ENCODE measurements at places on chromosomes 5 and 9.

GRCh38 chr5:117713585-117714198 lies 1139.1 kb upstream of the SEMA6A start:
- no peak for DNase-seq

GRCh38 chr5:148482196-148482595 lies 98.4 kb downstream of the FBXO38 start:
- DNase-seq, result no peak

DNA sequence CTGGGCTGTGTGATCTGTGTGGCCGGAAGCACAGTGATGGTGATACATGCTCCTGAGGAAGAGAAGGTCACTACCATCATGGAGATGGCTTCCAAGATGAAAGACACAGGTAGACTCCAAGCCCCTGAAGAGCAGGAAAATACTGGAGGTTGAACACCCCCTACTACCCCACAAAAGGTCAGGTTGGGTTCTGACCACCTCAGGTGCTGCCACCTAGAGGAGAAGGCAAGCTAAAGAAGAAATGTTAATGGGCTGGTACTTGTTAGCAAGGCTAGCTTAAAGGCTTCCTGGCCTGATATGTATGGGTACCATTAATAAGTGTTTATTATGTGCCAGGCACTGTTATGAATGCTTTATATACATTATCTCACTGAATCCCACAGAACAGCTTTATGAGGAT lies 11.7 kb downstream of the NIPAL4 start:
- DNase-seq, result no peak

DNA sequence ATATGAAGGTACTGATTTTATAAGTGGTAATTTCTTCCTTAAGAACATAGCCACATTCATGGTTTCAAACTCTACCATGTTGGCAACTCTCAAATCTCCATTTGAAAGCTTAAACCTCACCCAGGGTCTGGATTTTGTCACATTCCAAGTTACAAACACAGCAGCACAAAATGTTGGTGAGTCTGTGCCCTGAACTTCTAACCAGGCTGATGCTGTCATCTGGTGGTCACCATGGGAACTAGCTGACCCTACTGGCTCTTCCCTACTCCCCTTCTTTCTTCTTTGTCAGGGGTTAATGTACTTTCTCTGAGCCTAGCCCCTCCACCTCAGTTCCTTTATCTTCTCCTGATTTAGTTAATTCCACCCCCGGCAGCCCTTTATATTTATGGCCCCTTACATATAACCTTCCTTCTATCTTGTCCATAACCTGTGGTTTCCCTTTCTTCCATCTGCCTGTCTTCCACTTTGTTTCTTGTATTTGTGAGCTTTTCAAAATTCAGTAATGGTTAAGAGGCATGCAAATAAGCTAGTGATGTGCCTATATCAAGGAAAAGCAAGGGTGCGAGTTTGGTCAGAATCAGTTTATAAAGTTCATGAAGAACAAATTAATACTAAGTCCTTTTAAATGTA lies 35.9 kb downstream of the TGFBR1 start:
- peak; percentile 36 for DNase-seq

DNA sequence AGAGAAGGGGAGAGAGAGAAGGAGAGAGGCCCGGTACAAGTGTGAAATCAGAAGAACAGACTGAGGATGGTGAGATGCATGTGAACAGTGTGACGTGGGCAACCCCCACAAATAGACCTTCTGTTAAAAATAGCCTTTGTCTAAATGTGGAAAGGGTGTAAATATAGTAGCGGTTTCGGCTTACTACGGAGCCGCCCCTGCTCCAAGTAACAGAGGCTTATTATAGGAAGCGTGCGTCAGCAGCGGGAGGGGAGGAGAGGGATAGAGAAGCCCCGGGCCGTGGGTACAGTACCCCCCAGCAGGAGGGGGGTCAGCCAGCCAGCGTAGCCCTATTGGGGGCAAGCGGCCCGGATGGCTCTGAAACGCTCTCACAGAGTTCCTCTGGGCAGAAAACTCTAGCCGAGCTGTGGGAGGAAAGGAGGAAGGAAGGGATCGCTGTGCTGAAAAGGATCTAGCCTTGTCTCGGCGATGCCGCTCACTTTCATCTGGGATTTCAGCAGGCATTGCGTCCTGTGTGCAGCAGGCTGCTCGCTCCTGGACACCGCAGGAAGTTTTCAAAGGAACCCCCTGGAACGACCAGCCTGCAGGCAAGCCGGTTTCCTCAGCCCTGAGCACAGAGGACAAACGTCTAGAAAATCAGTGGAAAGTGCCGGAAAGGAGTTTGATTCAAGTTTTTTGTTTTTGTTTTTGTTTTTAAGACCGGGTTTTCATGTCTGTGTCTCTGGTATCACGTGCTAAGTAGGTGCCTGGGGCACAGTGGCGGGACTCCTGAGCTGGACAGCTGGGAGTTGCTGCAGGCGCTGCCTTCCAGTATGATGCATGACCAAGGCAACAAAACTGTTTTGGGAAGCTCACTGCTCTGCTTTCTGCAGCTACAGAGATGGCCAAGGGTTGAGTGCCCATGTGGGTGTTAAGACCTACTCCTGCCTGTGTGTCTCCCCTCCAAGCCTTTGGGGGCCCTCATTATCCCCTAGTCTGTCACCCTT lies 146.6 kb downstream of the SEC61B start:
- DNase-seq, result no peak

- DNase-seq, result no peak
These were observed 110.4 kb upstream of the EPB41L4A start for GRCh38 chr5:112529525-112529924.

DNA sequence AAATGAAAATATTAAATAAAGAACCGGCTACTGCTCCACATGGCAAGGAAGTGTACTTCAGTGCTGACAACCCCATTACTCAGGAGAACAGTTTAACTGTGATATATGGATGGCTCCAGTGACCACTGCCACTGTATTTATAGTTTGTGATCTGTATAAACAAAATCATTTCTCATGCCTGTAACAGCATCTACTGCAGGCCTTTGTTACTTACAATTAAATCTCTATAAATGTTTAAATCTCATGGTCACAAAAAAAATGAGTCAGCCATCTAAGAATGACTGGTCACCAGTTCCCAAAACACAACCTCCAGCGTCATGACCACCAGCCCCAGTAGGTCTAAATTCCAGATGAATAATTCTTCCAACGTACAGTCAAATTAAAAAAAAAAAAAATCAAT lies 24.6 kb downstream of the SERINC5 start:
- no peak for DNase-seq

DNA sequence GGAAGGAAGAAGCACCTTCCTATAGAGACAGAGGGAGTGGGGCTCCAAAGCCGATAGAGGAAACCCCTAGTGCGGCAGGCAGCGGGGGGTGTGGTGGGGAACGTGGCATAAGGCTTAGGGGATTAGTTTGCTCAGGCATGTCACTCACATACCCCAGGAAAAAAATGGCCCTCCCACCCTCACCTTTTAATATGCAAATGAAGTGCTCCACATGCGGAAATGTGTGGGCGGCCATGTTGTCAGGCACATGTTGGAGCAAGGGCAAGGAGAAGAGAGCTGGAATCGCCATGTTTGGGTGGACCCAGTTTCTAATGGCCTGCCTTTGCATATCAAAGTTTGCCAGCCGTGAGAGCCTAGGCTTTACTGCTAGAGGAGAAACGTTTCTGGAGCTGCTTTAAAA lies 758.8 kb downstream of the NR2F1-AS1 start:
- no peak for DNase-seq

DNA sequence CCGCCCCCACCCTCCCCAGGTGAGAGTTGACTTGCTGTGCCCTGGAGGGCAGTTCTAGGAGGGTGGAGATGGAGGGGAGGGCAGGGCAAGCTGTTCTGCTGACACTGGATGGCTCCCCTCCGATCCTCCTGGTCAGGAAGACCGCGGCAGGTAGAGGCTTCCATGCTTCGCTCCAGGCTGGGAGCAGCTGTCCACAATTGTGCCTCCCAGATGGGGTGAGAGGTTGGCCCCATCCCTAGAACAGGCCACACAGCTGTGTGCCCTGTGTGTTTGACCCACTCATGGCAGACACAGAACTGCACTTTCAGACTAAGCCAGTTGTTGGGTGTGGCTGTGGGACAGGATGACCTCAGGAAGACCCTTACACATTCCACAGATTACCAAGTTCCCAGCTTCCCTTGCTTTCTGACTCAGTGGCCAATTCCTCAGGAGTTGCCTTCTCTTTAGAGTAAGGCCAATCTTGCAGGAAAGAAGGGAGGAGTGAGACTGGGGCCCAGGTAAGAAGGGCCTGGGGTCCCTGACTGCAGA lies 72.1 kb upstream of the HSPA9 start:
- no peak for DNase-seq

GRCh38 chr9:37555786-37556185 lies 20.4 kb downstream of the FBXO10 start:
- no peak for DNase-seq

DNA sequence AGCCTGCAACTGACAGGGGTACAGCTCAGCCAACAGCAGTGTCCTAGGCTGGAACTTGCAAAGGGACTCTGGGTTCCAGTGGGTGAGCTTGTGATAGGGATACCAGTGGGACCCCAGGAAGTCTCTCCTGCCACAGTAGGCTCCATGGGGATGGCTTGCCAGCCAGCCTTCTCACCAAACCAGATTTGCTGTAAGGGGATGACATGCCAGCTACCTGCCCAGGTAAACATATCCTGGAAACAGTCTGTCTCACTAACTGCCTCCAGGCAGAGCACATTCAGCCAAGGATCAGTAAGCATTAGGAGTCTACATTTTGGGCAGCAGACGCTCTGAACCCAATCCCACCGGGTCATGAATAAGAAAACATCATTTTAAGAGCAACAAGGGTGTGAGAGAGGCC lies 49.9 kb downstream of the SIL1 start:
- DNase-seq, result no peak

DNA sequence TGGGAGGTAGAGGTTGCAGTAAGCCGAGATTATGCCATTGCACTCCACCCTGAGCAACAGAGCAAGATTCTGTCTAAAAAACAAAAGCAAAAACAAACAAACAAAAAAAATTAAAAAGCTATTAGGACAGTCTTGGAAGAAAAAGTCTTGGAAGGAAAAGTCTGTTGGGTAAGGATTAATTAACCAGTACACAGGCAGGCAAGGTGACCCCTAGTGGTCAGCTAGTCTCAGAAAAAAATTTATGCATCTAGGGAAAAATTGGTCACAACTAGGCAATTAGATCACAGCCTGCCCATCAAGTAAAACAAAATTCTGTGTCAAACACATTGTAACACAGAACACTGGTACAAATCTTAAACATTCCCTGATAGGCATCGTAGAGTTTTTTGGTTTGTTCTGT lies 6.7 kb upstream of the ANKRD18B start:
- no peak for DNase-seq

DNA sequence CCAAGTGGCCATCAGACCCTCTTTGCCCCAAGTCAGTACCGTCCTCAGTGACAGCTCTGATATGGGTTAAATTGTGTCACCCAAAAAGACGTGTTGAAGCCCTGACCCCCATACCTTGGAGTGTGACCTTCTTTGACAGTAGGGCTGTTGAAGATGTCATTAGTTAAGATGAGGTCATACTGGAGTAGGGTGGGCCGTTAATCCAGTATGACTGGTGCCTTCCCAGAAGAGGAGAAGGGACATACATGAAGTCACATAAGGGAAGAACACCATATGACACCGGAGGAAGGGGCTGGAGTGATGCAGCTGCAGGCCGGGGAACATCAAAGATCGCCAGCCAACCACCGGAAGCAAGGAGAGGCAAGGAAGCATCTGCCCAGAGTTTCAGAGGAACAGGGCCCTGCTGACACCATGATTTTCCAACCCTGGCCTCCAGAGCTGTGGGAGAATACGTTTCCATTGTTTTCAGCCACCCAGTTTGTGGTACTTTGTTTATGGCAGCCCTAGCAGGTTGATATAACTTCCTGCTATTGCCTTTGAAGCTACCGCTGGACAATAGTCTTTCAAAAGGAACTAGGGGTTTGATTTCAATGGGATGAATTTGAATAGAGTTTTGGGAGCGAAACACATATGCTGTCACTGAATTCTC lies 36.4 kb upstream of the CPEB4 start:
- DNase-seq, result no peak

Data from GF-D8 (cell line).